DMS 273 treated with DMSO at 0.1 percent for 48 hours (cell line): ENCODE measurements at places on chromosomes 2 and 18.

GRCh38 chr2:59684771-59685166 lies 868.7 kb downstream of the BCL11A start:
- no peak for DNase-seq

DNA sequence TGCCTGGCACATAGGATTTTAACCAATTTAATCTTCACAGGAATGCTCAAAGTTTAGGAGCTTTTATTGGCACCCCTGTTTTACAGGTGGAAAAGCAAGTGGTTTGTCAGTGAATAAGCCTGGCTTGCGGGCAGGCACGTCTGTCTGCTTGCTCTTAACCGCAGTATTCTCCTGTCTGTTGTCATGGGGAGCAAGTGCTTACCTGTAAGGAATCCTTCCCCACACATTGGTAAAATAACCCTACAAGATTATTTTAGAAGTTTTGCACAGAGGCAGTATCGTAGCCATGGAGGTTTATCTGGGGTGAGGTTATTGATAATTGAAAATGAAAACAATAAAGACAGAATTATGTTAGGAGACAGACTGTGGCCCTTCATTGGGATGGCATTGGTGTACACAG lies 174.9 kb downstream of the AGAP1 start:
- DNase-seq, result no peak

- no peak for DNase-seq
These were observed 48.5 kb downstream of the DSEL start for GRCh38 chr18:67468038-67468437.

DNA sequence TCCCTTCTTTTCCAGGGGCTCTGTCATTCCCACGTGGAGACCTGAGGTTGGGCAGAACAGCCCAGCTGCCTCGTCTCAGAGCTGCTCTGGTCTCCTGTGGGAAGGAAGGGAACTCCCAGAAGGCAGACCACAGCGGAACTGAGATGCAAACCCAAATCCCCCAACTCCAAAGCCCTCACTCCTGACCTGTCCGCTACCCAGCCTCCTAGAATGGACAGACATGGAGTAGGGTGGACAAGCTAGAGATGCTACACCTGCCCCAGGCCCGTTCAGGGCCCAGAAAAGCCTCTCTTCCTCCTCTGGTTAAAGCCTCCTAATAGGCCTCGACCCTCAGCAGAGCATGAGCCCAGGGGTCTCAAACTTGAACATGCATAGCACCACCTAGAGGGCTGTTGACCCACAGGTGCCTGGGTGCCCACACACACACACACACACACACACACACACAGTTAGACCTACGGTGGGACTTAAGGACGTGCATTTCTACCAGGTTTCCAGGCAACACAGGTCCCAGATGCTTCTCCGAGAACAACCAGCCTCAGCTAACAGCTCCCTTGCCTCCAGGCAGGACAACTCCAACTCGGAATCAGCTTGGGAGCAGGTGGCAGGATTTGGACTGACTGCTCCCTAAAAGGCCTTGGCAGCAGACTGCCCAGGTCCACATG lies 93.5 kb downstream of the TNS1 start:
- no peak for DNase-seq
